Stimulated activated CD4-positive, alpha-beta T cell treated with anti-CD3 and anti-CD28 coated beads, Interleukin-1b, Interleukin-23, amount 100 ng/mL, for 1 hour (primary cell): ENCODE measurements at places on chromosomes 1 and 21.

DNA sequence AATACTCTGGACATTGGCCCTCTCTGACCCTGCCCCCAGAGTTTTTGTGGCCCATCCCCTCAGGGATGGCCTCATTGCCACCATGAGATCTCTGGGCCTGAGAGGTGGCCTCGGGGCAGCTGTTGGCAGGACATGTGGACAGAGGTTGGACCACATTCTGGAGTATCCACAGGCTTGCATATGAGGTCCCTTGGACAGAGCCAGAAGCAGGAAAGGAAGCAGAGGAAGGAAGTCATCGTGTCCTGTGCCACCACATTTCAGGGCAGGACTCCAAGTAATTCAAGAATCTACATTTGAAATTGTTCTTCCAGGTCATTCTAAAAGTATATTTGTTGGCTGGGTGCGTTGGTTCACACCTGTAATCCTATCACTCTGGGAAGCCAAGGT is 95.9 kb upstream of the PPP2R5A start:
- no peak for DNase-seq

GRCh38 chr1:168531615-168532345 is 12.0 kb downstream of the XCL2 start:
- no peak for DNase-seq

DNA sequence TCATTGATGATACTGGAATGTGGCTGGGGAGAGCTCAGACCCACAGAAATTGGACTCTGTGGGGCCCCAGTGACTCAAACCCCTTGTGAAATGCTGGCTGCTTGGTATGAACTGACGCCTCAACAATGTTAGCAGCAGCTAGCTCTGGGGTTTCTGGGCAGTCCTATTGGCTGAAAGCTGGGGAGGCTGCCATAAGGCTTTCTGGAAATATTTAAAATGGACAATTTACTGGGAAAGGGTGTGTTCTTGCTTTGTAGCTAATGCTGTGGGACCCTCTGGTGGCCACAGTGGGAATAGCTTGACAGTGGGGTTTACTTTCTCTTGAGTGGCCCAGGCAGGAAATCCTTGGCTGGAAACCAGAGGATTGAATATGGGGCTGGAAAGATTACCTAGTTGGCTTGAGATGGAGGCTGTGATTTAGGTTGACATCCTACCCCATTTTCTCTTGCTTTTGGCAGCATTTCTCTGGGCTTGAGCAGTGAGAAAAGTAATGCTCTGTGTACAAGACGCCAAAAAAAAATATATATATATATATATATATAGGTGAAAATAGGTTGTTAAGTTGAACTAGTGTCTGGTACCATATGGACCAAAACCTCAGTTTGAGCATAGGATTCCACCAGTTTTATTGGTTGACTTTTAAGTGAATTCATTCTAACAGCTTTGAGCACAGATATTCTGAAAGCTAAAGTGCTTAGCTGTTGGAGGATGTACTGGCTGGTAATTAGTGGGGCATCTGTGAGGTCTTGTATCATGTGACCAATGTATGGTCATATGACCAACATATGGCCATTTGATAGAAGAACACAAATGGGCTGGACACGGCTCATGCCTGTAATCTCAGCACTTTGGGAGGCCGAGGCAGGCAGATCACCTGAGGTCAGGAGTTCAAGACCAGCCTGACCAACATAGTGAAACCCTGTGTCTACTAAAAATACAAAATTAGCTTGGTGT is 8.2 kb upstream of the S100A10 start:
- DNase-seq: peak; percentile 60

DNA sequence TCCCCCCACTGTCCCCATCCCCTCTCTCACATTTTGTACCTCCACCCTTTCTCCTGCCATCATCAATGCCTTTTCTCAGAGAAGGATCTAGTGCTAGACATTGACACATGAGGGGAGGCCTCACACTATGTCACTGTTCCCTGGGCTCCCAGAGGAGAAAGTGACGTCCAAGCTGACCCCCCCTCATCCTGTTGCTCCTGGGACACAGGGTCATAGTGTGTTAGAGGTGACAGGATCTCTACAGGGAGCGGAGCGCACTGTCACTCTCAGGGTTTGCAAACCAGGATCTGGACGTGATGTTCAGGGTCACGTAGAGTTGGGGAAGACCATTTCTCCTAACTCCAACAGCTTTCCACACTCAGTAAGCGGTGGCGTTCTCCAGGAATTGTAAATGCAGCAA is 2.6 kb downstream of the NCMAP start:
- DNase-seq: no peak

DNA sequence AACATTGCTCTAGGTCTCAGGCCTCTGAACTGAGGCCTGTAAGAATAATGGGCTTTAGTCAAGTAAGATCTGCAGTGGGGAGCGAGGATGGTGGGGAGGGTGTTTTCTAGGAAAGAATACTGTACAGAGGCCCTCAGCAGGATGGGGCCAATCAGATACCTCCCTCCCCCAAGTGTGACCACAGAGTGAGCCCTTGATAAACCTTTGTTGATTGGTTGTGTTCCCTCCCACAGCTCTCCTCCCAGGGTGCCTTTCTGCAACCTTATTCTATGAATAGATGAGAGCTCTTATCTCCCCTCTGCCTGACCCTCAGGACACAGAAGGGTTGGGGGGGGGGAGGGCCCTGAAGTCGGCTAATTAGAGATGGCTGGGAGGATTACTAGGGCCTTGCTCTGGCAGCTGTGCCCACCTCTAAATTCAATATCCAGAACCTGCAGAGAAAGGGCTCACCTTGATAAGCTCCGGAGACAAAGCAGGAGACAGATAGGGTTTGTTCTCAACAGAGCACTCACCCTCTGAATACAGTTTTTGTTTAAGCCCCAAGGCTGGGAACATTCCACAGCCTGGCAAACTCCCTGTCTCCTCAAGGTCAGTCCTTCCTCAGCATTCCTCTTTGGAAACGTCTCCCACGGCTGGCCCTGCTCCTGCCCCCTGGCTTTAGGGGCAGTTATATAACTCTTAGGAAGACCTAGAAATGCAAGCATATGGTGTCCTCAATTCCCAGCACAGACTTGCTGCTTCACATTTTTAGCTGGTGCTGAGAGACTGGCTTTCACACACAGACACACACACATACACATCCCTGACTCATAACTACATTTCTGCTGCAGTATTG is 42.9 kb downstream of the ATP1A1 start:
- DNase-seq: no peak

DNA sequence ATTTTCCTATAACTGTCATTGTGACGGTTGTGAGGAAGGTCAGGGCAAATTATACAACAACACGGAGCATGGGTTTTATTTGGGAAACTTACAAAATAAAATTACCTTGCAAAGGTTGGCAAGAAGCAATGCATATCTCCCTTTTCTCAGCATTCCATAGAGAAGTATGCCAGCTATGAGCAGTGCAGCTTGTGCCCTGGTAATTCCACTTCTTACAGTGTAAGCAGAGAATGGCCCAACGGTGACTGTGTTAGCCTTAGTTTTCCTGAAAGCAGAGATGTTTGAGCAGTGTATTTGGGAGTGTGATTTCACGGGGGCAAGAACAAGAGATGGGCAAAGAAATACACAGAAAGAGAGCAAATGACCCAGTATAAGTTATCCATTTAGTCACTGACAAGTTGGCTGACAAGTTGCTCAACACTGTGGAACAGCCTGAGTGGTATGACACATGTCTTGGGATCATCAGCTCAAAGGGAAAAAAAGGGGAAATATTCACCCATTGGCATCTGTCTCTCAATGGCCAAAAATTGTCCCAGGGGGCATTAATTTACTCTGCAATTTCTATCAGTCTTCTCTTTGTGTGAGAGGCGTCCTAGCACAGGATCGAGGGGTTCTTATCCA is 210.9 kb upstream of the NRIP1 start:
- DNase-seq: no peak

GRCh38 chr1:84690397-84691121 is at the start of gene SSX2IP:
TSS of gene SSX2IP (minus strand) at chr1:84690461. CDS start at chr1:84671219, 19,242 bp downstream.
- DNase-seq: peak; percentile 100

GRCh38 chr1:208410409-208410808 is 166.2 kb upstream of the PLXNA2 start:
- DNase-seq: no peak

DNA sequence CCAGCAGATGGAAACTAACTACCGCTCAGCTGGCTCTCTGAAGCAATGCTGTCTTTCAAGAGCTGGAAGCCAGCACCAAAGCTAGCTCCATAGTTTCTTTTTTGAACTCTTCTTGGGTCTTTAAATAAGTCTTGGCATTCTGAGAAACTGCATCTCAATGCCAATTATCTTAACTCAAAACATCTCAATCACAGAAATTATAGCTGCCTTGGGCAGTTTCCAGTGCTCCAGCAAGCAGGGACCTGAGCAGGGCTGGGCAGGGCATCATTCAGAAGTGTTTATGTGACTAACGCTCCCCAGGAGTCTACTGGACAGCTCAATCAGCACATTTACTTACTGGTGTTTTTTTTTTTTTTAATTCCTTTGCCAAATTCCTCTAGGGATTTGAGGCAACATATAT is 18.3 kb upstream of the PADI4 start:
- DNase-seq: no peak

DNA sequence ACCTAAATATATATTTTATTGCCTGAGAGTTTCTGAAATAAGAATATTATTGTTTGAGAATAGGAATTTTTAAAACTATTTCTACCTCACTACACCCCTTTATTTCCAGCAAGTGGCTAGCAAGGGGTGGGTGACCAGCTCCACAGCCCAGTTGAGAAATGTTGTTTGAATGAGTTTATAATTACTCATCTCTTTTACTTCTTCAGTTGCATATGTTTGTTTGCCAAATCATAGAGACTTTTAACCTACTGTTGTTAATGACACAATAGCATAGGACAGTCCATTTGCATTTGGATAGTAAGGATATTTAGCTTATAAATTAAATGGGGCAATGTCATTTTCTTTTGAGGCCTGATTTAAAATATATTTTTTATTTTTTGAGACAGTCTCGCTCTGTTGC is 127.8 kb downstream of the NRDC start:
- no peak for DNase-seq

DNA sequence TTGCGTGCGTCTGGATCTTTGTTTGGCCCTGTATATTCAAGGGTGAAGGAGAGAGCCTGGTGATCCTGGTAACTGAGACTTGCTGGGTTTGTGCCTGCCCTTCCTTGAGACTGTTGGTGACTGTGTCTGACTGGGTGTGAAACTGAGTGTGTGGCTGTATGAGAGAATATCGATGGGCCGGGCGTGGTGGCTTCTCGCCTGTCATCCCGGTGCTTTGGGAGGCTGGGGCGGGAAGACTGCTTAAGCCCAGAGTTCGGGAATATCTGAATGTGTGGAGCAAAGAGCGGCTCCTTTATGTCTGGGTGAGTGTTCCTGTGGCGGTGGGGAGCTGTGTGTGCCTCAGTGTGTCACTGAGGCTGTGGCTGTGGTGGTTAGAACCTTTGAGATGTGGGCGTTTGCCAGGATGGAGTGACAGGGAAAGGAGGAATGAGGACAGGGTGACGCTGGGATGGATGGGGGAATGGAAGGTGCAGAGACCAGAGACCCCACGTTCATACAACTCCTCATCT is 2.7 kb upstream of the MARCKSL1 start:
- DNase-seq: no peak

DNA sequence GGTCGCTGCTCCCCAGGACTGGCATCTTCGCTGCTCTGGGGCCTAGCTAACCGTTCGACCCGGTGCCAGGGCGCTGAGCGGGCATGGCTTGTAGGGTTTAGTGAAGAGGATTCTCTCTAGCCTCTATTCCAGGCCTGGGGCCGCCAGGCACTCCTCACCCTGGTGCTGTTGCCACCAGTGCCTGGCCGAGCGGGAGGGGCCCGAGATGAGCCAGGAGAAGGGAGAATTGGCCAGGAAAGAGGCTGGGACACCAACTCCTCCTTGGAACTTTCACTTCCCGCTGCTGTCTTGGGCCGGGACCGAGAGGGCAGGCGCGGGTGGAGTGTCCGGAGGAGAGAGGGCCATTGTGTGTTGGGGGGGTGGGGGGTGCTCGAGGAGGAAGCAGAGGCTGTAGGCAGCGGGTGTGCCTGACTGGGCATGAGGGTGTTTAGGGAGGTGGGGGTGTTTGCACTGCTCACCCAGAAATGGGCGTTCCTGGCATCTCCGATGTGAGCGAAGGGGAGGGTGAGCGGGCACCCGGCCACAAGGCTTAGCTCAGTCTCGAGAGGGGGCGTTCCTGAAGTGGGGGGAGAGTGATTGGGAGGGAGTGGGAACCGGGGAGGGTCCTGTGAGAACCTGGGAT is 772 bp downstream of the ADAM15 start:
- no peak for DNase-seq

DNA sequence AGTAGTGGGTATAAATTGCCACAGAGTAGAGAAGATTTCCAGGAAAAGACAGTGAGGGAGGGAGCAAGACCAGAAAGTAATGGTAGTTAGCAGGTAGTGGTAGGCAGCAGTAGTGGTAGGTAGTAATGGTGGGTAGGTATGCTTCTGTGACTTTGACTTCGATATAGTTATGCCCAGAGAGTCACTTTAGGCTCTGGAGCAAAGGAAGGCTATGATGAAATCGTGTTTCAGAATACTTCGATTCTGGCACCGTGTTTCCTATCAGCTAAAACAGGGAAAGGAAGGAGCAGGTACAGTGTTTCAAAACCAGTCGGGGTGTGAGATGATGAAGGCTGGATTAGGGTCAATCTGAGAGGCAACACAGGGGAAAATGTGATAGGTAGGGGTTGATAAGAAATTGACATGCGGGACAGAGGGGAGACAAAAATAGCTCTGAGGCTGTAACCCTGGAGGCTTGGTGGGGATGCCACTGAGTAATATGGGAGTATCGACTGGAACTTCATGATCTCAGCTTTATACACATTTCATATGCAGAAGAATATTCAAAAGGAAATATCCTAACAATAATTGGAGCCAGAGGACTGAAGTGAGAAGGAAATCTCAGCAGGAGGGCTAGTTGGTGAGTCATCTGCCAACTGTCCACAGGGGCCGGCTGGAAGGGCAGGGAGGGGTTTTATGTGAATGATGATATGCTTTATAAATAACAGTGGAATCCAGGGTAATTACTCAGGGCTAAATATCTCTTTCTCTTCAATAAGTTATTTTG is 25.2 kb upstream of the TRIM45 start:
- DNase-seq: no peak

DNA sequence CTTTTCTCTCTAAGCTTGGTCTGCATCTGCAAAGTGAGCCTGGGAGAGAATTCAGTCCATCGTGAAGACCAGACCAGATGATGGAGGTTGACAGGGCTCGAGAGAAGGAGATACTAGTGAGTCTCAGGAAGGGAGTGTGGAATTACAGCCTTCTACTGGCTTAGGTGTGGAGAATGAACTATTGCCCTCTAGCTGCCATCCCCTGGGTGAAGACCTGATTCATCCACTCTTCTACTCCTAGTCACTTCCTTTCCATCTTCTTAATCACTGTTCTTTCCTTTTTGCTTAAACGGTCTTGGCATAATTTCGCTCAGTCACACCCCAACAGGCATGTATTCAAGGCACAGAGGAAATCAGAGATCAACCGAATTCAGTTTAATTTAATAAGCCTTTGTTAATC is 34.0 kb upstream of the HSD17B7 start:
- DNase-seq: no peak

- no peak for DNase-seq
Measured at GRCh38 chr1:54465351-54465811, 59.2 kb upstream of the SSBP3 start.

DNA sequence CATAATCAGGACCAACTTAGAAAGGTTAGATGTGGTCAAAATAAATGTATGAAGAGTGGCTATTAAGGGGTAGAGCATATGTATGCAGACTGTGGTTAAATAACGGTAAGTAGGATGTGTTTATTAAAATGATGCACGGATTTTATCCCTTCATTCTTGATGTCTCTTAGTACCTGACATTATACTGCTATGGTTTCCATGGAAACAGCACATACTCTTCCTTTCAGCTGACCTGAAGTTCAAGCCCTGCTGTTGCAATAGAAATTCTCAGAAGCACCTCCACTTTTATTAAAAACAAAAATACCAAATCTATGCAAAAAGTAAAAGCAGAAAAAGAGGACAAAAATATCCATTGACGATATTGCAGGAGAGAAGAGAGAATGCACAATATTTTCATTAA is 381.4 kb downstream of the RWDD3 start:
- no peak for DNase-seq
